ENCODE measurements at places on chromosomes 16 and 17.
A peak's percentile ranks its signal among the peaks of the same experiment; 100 is the strongest.

GRCh38 chr16:30805370-30806169 is 18.6 kb upstream of the ZNF629 start:
- peak; percentile 88 for DNase-seq

DNA sequence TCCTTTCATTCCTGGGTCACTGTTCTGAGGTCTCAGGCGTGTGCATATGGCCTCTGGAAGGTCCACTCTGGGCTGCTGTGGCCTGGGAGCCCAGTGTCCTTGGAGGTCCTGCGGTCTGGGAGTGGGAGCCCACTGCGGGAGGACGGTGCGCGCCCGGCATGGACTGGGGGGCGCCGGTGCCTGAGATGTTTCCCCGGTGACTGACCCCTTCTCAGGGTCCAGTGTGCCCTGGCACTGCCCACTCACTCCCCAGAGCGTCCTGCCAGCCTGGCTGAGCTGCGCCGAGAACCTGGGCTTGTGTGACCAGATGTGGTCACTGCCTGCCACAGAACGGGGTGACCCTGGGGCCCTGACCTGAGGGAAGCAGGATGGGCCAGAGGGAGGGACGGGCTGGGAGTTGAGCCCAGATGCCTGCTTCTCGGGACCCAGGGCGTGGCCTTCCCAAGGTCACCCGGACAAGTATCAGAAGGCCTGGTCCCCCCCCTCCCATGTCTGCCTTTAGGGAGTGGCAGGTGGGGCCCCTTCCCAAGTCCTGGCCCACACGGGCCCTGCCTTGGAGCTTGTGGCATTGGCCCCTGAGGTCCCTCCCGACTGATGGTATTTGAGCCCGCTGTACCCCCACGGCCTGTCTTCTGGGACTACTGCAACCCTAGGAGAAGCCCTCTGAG is 1.1 kb upstream of the RHBDL1 start:
- DNase-seq = no peak

GRCh38 chr17:80361495-80362220 is 53.3 kb upstream of the ENDOV start:
- DNase-seq = no peak

GRCh38 chr16:12758670-12759558 is 44.8 kb downstream of the CPPED1 start:
- no peak for DNase-seq

GRCh38 chr16:13238182-13238581 is 336.8 kb downstream of the SHISA9 start:
- no peak for DNase-seq

DNA sequence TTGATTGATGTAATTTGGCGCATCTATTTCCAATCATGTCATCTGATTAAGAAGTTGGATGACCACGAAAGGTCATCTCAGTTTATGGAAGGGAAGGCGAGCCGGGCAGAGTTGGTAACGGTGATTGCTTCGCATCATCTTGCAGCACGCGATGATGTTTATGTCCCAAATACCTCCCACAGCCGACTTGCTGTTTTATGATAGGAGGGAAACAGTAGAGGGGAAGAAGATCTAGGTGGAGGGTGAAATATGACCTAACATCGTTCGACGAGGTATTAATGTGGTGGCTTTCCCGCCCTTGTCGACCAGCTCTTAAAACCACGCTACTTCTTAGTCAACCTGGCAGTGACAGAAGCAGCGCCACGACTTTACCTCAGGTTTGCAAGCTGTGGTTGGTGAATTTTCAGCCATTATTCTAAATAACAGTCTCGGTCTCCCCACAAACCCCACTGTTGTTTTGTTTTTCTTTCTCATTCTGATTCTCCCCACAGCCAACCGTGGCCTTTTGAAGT is 805 bp upstream of the TANC2 start:
- DNase-seq = peak; percentile 53

DNA sequence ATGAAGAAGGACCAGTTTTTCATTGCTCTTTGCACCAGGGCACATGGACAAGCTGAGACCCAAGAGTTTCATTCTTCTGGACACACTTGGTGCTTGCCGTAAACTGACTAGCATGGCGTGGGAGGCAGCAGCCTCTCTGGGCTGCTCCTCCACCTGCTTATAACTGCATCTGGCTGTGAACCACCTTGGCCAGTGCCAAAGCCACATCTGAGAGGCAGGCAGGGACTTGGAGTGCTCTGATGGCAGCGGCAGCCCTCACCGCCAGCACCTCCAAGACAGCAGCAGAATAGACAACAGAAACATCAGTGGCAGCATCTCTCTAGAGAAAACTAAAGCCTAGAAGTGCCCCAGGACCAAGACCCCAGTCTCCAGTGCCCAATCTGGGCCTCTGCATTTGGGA is 4.7 kb downstream of the KRT37 start:
- no peak for DNase-seq

DNA sequence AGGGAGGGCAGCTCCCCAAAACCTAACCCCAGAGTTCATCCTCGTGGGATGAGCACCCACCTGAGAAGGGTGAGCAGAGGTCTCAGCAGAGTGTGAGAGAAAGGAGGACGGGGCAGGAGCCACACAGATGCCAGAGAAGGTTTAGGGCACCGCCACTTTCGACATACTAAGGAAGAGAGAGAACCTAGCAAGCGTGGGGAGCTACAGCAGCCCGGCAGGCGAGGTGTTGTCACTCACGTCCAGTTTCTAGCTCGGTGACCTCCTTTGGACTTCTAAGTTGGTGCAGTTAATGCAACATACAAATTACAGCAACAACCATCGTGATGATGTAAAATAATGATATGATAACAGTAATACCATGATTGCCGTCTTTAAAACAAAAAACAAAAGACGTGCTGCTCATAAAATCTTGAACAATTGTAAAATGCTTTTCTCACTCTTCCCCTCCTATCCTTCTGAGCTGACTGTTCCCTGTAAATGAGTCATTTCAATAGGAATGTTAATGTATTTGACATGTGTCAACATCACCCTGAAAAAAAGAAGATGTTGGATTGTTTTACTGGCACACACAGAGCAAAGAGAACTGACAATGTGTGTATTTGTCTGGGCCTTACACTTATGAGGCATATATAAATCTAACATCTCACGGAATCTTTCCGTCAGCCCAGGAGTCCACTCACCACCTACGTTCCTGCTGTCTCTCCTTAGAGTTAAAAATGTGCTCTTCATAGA is 158.2 kb upstream of the MAF start:
- DNase-seq = no peak

GRCh38 chr16:56288019-56288418 is 96.7 kb downstream of the GNAO1 start:
- DNase-seq = no peak

GRCh38 chr16:70685061-70685937 is 554 bp downstream of the MTSS2 start:
- DNase-seq = no peak

DNA sequence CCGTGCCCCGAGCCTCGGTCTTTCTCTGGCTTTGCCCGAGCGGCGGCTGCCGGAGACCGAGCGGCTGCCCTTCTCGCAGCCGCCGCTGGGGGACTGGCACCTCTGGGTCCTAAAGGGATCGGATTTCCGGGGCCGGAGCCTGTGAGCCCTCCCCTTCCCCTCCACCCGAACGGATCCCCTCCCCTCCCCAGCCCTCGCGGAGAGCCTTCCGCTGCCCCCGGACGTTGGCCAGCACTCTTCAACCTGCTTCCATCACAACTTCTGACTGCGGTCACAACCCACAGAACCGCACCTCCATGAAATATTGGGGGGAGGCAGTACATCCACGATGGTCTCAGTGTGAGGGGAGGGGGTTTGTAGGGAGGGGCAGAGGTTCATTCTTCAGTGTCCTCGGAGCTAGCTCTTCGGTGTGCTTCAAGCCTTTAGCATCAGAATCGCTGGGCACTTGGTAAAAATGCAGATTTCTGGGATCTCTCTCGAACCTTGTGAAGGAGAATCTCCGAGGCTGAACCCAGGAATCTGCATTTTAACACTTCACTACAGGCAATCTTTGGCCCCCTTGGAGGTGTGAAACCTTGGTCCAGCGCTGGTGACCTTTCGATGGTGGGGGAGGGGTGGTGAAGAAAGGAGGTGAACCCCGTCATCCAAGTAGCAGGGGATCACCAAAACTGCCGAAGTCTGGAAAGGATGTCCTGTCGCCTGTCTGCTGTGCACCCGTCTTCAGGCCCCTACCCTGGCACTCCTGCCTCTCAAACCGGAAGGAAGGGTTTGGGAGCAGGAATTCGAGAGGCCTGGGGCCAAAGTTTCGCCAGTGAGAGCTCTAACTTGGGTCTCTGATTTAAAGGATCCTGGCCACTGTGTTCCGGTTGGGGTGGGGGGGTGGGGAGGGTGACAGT is 812 bp upstream of the PPP1R9B start:
- peak; percentile 91 for DNase-seq

DNA sequence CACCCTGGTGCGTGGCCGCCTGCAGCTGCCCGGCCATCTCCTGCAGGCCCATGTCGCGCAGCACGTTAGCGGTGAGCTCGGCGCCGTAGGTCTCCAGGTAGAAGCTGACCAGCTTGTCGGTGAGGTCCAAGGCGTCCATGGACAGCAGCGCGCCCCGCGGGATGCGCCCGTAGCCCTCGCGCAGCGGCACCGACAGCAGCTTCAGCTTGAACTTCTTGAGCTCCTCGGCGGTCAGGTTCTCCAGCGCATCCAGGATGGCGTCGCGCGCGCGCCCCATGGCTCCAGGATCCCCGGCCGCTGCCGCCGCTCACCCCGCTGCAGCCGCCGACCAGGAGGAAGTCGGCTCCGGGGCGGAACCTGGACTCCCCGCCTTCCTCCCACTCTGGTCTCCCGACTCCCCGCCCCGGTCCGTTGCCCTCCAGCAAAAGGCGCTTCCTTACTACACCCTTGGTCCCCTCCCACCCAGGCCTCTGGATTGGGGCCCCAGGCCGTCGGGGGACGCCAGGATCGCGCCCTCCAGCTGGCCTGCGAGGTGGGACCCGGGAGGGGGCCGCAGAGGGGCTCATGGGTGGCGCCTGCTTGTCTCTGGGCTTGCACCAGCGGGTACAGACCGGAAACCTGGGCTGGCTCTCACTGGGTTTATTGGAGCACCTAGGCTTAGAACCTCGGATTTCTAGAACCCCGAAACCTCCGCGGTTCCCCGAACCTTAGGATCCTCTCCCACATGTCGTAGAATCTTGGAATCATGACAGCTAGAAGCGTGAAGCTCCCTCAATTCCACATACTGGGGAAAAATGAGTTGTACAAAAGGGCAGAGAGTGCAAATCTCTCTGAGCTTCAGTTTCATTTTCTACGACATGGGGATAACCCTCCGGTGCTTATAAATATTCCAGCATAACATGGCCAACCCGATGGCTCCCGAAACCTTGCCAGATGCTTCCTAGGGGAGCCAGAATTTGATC is at the start of gene PYCARD:
Gene PYCARD (minus strand): TSS at position 347 of the 962 bp plus-strand sequence. CDS start 70 bp downstream, at position 277.
- no peak for DNase-seq

- no peak for DNase-seq
Measured at GRCh38 chr16:4293181-4293716, 20.4 kb upstream of the TFAP4 start.

GRCh38 chr17:41654678-41655607 is 30.6 kb upstream of the KRT17 start:
- DNase-seq = no peak

DNA sequence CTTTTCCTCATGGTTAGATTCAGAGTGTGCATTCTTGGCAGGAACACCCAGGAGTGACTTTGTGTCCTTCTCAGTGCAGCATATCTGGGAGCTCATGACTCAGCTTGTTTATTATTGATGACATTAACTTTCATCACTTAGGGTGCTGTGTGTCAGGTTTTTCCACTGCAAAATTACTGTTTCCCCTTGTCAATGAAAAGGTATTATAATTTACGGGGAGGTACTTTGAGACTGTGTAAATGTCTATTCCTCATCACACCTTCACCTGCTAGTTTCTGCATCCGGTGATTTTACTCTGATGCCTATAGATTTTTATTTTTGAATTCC is 50.5 kb downstream of the WWP2 start:
- DNase-seq = no peak
